ENCODE measurements at places on chromosomes 2 and 18.

- no peak for DNase-seq
Observed at GRCh38 chr2:83584672-83585071, 874.4 kb downstream of the SUCLG1 start.

GRCh38 chr2:3284657-3285630, 92.7 kb downstream of the EIPR1 start:
- DNase-seq, result no peak

DNA sequence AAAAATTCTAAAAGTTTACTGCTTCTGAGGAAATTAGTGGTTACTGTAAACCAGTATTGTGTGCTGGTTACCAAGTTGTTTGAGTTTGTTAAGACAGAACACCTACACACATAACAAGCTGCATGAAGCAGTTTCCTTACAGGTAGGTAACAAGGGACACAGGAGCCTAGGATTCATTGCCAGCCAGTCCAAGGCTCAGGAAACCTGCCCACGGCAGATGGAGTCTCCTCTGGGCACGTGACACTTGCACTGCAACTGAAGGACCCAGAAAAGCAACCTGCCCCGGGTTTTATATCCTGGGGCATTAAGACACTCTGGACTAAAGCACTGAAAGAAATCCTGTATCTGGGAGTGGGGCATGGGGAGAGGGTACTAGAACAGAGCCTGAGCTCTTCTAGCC, 639.3 kb downstream of the ADCYAP1 start:
- no peak for DNase-seq

DNA sequence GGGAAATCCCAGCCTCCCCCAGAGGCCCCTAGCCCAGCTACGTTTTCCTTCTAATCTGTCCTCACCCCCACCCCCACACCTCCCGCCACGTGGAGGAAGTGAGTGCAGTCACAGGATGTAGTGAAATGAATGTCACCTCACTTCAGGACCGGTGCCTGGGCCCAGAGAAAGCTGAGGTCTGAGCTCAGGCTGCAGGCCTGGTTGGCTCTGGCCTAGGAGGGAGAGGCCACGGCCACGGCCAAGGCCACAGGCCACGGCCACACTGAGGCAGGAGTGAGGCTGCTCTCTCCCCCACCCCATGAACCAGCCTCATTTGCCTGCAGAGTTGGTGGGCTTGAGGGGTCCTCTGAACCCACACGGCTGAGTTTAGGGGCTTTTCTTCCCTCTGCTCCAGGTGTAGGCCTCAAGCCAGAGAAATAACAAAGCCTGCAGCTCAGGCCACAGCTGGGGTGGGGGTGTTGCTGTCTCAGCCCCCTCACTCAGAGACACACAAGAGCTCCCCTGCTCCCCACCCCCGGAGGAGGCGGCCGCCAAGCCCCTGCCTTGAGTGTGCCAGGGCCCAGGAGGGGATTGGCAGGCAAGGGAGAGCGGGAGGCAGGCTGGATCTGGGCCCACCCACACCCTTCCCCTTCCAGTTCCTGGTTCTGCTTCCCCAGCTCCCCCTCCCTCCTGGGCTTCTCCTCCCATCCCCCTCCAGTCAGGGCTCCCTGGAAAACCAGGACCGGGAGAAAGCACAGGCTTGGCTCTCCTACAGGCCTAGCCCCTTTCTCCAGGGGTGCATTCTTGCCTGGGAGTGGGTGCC, 27.0 kb downstream of the DNMT3A start:
- peak; percentile 56 for DNase-seq

DNA sequence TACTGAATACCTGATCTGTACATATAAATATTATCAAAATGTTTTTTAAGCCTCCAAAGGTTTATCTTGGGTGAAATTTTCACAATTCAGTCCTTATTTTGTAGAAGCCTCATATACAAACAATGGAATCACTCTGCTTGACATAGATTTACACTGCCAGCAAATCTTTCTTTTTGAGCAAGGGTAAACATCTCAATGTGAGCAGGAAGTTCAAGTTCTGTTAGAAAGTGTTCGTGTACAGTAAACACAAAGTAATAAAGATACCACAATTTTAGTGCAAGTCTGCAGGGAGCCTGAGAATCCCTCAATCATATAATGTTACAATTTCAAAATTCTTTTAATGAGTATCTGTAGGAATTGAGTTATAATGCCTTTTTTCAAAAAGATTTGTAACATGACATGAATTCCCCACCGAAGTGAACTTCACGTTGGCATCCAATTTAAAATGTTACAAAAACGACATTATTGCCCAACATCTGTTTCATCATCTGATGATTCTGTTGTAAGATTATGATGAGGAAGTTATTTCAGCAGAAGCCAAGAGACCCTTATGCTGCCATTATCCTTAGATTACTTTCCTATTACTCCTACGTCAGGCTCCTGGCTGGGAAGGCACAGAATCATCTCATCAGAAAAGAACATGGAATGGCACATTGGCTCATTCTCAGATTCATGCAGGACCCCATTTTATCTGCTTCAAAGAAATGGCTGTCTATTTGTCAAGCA, 283.9 kb upstream of the ACVR2A start:
- no peak for DNase-seq

- no peak for DNase-seq
Observed at GRCh38 chr2:144701259-144701658, 181.3 kb upstream of the ZEB2 start.

DNA sequence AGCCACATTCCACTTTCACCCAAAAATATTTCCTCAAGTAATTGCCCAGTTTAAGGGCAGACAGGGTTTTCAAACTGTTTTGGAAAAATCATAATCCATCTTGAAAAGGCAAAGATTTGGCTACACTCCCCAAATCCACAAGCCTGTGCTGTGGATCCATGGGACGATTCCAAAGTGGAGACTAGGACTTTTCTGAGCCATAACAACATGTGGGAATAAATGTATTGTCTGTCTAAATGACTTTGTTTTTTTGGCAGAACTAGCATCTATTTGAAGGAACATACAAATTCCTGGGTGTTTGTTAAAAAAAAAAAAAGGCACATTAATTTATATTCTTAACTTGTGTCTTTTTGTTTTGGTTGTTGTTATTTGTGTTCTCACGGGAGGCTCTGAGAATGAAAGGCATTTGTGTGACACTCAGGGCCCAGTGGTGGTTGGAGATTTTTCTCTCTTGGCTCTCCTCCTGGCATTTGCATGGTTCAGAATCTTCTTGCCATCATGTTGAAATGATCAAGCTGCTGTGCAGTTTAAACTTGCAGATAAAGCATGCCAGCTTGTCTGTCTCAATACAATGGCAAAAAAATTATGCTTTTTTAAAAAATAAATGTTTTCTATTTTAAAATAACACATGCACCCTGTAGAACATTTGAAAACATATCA, 277.4 kb downstream of the EN1 start:
- no peak for DNase-seq

- DNase-seq, result no peak
Observed at GRCh38 chr2:120548627-120549608, 186.8 kb upstream of the GLI2 start.

- no peak for DNase-seq
Observed at GRCh38 chr18:9731380-9731779, 23.3 kb downstream of the RAB31 start.

GRCh38 chr2:155145758-155146229, 447.3 kb downstream of the KCNJ3 start:
- no peak for DNase-seq

- no peak for DNase-seq
Observed at GRCh38 chr2:48265169-48266030, 264.6 kb upstream of the STON1 start.

DNA sequence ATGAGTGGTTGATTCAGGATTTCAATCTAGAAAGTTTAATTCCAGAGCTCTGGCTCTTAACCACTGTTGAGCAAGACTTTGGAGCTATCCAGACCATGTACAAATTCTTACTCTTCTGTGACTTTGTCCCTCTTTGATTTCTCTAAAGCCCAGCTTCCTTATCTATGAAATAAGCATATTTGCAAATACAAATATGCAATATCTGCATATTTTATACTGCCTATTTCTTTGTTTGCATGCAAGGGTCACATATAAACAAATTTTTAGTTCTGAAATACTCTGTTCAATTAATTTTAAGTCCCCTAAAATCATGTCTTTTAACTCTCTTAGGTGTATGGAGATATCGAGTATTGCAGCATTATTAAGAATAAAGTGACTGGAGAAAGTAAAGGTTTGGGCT, 5.5 kb downstream of the RBM45 start:
- no peak for DNase-seq

DNA sequence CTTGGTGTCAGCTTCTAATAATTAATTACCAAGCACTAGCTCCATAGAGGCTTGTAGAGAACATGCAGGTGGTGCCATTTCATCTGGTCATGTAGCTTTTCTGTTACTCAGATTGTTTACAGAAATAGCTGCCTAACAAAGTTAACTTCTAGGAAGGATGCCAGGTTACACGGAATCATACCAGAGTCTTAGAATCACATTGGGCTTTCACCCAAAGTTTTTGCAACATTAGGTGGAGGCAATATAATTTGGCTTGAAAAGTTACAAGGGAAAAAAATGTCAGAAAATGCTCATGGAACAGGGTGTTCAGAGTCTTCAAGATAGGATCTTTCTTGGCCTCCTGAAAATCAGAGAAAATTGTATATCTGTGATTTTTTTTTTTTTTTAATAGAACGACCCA, 135.6 kb downstream of the ARHGAP15 start:
- DNase-seq, result no peak

- no peak for DNase-seq
Observed at GRCh38 chr2:97653473-97653872, 7.6 kb downstream of the COX5B start.

DNA sequence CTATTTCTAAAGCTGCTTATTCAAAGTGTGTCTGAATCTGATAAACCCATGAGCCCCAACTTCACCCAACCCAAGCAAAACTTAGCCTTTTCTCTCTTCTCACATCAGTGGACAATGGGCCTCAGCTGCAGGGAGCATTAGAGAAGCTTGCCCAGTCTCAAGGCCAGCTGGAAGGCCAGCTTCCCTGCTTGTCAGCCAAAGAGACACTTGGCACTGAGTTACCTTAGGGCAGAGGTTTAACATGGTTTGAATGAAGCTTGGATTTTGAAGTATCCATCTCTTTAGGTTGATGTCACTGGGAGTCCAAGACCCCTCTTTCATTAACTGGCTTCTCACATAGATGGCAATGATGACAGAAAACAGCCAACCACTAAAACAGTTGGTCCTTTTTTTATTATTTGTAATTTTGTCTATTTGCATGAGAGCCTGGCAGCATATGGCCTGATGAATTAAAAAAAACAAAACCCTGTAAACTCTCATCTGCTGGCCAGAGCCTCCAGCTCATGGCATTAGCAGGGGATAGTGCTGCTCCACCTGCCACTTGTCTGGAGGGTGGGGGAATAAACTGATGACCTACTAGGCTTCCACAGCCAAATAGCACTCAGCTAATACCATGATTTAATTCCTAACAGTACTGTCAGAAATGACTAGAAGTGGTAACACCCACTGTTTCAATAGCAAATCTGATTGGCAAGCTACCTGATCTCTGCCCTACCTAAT, 137.0 kb downstream of the UBE2E3 start:
- no peak for DNase-seq

- DNase-seq, result no peak
Observed at GRCh38 chr2:44120428-44120827, 48.2 kb upstream of the PPM1B start.

DNA sequence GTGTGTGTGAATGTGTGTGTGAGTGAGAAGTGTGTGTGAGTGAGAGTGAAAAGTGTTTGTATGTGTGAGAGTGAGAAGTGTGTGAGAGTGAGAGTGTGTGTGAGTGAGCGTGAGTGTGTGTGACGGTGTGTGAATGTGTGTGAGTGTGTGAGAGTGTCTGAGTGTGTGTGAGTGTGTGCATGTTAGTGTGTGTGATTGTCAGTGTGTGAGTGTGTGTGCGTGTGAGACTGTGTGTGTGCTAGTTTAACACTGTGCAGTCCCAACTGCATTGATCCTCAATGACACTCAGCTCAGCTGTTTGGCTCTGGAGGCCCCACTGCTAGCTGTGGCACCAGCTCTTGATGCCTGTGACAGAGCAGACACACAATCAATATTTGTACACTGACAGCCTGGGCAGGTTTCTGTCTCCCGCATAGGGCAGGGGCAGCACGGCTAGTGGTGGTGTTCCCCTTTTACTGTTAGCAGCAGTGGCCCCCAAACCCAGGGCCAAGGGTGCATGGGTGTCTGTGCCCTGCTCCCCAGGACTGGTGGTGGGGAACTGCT, 135.0 kb downstream of the INHBB start:
- no peak for DNase-seq

GRCh38 chr18:43917520-43917919, 640.2 kb upstream of the SYT4 start:
- no peak for DNase-seq

GRCh38 chr2:119190321-119191111, 32.0 kb upstream of the C1QL2 start:
- DNase-seq, result no peak

DNA sequence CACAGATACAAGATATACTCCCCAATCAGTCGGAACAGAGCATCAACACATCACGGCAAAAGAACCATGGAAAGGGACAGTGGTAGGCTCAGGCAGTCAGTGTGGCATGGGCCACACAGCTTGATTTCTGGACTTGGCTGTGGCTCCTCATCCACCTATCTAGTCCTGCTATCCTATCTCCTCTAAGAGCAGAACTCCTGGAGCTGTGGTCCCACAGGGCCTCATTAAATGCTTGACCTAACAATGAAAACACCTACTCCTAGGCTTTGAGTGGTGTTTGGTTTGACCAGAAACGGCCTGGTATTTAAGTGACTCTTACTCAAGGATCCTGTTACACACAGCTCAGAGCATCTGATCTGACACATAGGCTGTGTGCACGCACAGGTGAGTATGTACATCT, 33.6 kb upstream of the SMAD2 start:
- DNase-seq, result no peak

- DNase-seq, result no peak
Observed at GRCh38 chr18:47929681-47930198, 719 bp downstream of the SMAD2 start.

- DNase-seq, result no peak
Observed at GRCh38 chr2:143742581-143742980, 613.4 kb downstream of the ARHGAP15 start.

DNA sequence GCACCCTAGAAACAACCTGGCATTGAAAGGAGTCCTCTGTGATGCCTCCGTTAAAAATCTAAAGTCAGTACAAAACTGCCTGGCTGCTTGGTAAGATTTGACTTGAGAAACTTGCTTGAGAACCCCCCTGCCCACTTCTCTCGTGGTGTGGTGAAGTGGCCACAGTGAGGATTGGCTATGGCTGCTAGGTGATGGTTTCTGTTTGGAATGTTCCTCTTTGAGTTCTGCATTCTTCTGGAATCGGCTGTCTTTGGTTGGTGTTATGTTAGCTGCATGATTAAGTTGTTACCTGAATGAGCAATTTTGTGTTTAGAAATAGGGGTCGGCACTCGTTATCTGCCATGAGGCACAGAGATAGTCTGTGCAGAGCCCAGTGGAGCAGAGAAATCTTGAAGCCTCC, 21.7 kb upstream of the SAG start:
- no peak for DNase-seq

GRCh38 chr2:238420878-238421694, 5.6 kb upstream of the ASB1 start:
- DNase-seq, result no peak

DNA sequence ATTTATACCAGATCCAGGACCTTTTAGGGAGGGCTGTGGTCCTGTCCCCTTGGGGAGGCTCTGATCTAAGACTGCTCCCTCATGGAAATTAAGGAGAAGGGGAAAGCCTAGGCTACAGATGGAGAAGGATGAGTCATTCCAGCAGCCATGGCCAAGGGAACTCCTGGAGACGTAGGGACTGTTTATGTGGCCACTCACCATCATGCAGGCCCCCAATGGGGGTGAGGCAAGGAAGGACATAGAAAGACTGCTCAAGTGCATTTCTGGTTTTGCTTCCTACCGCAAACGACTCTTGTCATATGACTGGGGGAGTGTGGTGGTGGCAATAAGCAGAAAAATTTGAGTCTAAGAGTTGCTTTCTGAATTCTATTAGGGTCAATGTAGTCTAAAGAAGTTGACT, 54.0 kb upstream of the CYP1B1 start:
- DNase-seq, result no peak
